ENCODE measurements at places on chromosomes 13 and 19.

- DNase-seq, result no peak
Measured at GRCh38 chr13:30204564-30204963, 102.8 kb downstream of the KATNAL1 start.

- DNase-seq, result peak; percentile 73
Measured at GRCh38 chr19:18280247-18281081, 958 bp downstream of the JUND start.

DNA sequence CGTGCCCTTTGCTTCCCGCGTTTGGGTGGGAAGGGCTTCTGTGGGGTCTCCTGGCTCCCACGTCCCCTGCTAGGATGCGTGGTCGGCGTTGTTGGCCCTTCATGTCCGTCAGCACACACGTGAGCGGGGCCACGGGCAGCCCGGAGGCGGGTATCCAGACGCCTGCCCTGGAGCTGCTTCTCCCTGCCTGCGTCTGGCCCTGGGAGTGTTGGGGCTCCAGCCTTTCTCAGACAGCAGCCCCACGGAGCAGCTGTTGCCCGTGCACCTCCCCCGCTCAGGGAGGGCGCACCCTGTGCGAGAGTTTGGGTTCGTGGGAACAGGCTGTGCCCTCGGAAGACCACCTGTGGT is 14.5 kb downstream of the DAZAP1 start:
- DNase-seq, result no peak

DNA sequence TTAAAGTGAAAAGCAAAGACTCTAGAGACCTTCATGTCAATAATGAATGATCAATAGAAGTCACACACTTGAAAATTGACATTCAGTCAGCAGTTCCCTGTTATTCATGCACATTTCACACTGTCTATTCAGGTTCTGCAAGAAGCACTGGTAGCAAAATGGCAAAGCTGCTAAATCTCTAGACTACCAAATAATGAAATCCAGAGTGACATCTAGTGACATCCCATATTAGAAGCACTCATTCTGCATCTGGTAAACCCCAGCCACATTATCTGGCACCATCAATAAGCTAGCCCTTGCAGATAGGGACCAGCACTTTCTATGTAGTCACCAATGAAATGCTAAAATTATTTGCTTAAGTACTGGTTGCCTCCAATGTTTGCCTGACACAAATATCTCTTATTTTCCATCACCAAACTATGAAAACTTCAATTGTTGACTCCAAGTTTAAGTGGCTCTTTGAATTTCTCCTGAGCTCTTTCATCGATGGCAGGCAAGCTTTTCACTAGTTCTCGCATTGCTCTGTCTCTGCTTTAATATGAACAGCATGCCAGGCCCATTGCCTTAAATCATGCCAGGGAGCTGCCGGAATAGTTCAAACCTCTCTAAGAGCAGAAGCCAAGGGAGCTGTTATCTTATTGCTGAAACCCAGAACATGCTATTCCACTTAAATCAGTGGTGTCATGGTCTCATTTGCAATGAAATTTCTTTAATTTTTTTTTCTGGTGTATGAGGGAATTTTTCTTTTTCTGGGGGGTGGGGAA is 409.9 kb downstream of the MZT1 start:
- DNase-seq, result no peak

DNA sequence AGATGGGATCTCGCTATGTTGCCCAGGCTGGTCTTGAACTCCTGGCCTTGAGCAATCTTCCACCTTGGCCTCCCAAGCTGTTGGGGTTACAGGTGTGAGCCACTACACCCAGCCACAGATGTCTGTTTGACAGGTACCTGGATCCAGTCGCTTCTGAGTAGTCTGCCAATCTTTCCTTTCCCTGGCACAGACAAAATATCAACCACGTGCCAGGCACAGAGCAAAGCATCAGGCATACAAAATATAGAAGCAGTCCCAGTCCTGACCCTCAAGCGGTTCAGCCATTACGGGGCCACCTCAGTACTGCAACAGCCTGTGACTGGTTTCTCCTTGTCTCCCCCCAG is 3.8 kb downstream of the ELAVL1 start:
- no peak for DNase-seq

DNA sequence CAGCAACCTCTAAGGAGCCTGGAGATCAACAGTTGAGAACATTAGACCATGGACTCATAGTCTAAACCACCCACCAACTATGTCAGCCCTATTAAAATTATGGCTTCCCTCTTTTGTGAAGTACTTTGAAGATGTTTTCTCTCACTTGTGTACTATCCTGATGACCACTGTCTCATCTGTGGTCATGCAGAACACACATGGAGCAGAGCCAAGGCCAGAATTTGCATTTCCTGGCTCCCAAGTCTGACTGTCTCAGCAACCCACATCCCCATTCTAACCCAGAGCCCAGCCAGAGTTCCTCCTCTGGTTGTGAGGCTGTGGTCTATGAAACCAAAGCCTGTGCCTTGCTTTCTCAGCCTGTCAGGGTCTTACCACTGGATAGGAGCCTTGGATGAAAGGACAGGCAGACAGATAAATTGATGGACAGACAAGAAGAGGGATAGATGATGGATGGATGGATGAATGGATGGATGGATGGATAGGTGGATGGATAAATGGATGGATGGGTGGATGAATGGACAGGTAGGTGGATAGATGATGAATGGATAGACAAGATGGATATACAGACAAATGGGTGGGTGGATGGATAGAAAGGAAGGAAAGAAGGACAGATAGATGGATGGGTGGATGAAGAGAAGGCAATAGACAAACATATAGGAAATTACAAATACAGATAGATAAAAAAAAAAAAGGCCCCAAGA is 35.4 kb downstream of the ZNF557 start:
- DNase-seq, result no peak

DNA sequence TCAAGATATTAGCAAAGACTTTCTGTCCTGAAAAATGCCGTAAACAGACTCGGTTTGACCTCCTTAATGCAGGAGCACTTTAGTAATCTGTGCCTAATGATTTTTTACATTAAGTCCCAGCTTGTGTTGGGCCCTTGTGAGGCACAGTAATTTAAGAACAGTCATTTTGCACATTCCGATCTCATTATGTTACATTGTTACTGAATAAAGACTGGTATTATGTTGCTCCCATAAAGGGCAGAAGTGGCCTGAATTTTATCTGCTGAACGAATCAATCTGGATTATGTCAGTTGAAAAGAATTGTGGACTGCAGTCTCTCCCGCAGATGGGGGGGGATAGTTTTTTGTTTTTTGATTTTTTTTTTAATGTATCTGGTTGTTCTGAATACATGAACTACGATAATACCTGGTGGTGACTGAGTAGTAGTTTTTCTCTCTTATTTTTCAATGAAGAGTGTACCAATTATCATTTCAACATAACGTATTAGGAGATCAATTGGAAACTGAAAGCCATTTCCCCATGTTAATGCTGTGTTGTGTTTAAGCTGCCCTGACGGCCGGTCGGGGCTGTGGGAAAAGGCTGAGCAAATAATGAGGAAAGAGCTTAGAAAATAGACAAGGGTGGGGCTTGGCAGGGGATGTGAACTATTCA is 290.2 kb downstream of the ZNF536 start:
- DNase-seq, result no peak

Data from NCI-H2029 (cell line).